ENCODE measurements at places on chromosomes 2 and 18.

DNA sequence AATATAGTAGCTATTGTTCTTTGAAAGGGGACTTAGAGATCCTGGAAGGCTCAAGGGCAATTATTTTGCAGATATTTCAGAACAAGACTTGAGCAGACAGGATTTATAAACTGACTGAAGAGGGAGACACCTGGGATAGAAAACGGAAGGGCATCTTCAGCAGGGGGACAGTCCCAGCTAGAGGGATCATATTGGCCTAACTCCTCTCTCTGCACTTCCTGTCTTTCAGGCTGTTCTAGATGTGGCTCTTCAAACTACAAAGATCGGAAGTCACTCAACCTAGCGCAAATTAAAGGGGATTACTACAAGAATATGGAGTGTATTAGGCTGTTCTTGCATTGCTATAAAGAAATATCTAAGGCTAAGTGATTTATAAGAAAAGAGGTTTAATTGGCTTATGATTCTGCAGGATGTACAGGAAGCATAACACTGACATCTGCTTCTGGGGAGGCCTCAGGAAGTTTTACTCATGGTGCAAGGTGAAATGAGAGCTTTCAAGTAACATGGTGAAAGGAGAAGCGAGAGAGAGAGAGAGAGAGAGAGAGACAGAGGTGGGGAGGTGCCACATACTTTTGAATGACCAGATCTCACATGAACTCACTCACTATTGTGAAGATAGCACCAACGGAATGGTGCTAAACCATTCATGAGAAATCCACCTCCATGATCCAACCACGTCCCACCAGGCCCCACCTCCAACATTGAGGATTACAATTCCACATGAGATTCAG lies 5.3 kb upstream of the CTIF start:
- DNase-seq: no peak

GRCh38 chr2:30231996-30232800 lies 864 bp downstream of the LBH start:
- DNase-seq: no peak

- DNase-seq: no peak
Measured at GRCh38 chr2:231455222-231455621, 9.1 kb downstream of the NCL start.

DNA sequence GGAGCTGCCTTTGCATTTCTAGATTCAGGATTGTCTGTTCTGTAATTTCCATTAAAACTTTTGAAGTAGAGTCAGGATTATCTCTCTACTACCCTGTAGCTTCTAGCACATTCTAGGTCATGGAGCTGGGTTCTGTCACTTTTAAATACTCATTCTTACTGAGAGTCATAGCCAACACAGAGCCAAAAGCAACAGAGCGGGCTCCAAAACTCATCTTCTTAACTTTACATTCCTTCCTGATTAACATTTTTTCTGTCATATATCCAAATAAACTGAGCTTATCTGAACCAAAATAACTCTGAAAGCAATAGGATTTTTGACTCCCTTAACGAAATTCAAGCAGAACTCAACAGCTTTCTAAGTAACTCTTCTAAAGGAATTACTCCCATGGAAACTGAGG lies 12.9 kb downstream of the PREPL start:
- no peak for DNase-seq

- peak; percentile 74 for DNase-seq
Measured at GRCh38 chr2:55168221-55169154, 63.6 kb downstream of the CLHC1 start.

DNA sequence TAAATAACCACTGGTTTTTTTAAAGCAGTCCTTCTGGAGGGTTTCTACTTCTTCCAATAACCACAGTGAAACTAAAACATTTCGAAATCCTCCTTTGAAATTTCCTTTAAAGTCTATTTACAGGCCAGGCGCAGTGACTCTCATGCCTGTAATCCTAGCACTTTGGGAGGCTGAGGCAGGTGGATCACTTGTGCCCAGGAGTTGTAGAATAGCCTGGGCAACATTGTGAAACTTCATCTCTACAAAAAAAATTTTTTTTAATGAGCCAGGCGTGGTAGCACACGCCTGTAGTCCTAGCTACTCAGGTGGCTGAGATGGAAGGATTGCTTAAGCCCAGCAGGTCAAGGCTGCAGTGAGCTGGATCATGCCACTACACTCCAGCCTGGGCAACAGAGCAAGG lies 15.2 kb downstream of the KIDINS220 start:
- no peak for DNase-seq

GRCh38 chr2:181046833-181047232 lies 66.4 kb downstream of the UBE2E3 start:
- DNase-seq: no peak

DNA sequence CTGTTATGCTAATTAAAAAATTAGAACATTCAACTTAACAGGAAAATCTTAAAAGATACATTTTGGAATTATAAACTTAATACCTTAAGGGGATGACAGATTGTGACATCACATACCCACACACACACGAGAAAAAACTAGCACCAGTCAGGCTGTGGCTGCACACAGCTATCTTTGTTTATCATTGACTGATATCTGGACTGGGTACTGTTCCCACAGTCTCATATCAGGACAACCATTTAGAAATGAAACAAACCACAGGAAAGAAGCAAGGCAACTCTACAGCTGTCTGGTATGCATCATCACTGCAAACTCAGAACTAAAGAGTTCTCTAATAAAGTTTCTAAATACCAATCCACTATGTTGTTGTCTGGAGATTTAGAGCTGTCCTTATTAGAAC lies 210.9 kb upstream of the SMAD7 start:
- DNase-seq: no peak

- DNase-seq: no peak
Measured at GRCh38 chr2:37766106-37766505, 94.7 kb upstream of the CDC42EP3 start.

DNA sequence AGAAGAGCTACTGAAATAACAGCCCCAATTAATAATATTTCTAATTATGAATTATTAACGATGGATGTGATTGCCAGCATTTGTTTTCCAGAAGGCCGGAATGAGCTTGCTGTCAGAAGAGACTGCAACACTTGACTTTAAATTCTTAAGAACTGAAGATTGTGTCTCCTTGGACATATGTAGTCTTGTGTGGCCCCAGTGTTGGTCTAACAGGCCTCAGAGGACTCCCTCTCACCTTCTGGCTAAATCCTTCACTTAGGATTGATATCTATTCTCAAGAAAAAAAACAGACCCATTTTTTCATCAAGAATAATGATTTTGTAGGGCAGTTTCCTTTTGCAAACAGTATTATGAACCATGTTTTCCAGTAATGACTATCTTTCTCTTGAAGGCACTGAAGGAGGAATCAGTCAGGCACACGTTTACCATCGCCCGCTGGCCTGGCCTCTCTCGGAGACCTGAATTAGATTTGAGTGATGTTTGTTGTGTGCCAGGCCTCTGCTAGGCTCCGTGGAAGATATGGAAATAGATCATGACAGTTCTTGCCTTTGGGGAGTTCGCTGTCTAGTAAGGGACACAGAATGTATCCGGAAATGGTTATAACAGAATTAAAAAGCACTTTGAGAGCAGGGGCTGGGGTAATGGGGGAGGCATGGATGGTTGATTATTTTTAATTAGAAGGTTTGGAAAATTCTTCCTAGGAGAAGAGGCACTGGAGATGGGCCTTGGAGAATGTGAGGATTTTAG lies 258.0 kb downstream of the MYCN start:
- no peak for DNase-seq

GRCh38 chr2:27264253-27264752 lies 1.5 kb upstream of the SLC30A3 start:
- no peak for DNase-seq

DNA sequence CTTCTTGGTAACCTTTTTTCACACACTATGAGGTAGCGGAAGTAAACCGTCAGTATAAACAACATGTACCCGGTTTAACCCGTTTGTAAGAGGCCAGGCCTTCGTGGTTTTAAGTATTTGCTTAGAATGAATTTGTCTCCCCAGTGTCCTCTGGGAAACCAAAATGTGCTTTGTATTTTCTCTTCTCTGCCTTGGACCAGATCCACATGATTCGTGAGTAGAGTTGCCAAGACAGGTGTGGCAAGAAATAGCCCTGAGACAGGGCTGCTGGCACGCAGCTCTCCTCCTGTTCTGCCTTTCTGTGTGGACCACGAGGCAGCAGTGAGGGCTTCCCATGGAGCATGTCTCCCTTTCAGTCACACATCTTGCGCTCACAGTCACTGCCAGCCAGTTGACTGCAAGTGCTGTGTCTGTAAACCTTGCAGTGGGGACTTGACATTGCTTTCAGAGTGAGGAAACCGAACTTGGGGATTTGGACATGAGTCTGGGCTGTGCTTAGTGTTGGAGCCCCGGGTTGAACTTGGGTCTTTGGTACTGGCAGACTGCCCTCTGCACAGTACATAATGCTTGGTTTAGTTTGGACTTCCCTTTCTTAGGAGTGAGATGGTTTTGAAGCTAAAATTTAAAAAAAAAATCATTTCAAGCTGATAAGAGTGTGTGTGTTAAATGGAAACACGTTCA lies 19.1 kb downstream of the BCL2L11 start:
- no peak for DNase-seq
